ENCODE measurements at places on chromosomes 13 and 19.

DNA sequence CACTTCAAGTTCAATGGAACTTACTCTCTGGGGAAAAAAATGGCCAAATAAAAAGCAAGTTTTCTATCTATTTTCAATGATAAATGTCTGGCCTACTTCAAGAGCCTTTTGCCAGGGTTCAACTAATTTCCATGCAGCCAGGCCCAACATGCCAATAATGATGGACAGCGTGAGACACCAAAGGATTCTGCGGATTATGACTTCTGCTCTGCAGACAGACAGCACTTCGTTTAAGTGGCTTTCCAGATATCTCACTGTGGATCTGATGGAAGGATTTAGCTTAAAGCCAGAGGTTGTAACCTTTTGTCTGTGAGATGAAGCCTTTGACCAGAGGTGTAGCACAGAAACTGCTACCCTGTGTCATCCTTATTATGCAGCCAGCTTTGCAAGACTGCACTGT is 614.2 kb downstream of the DCT start:
- DNase-seq = no peak

GRCh38 chr13:40116008-40116407 is 460.5 kb downstream of the COG6 start:
- DNase-seq = no peak

- no peak for DNase-seq
Measured at GRCh38 chr19:4722671-4723594, 709 bp downstream of the DPP9 start.

DNA sequence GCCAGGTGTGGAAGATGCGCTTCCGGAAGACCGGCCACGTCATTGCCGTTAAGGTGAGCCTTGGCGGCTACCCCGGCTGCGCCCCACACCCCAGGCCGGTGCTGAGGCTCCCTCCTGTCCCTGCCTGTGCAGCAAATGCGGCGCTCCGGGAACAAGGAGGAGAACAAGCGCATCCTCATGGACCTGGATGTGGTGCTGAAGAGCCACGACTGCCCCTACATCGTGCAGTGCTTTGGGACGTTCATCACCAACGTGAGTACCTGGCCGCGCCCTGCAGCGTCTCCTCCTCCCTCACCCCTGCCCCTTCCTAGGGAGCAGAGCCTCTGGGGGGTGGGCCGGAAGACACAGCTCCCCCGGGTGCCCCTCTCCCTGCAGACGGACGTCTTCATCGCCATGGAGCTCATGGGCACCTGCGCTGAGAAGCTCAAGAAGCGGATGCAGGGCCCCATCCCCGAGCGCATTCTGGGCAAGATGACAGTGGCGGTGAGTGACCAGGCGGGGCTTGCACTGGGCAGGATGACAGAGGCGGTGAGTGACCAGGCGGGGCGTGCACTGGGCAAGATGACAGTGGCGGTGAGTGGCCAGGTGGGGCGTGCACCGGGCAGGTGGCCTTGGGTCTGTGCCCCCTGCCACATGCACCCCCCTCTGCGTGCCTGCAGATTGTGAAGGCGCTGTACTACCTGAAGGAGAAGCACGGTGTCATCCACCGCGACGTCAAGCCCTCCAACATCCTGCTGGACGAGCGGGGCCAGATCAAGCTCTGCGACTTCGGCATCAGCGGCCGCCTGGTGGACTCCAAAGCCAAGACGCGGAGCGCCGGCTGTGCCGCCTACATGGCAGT is 4.1 kb upstream of the TGFBR3L start:
- no peak for DNase-seq

- DNase-seq = no peak
Measured at GRCh38 chr13:21079221-21079620, 17.8 kb upstream of the LATS2 start.

- DNase-seq = no peak
Measured at GRCh38 chr13:26605845-26606244, 48.4 kb downstream of the WASF3 start.

GRCh38 chr13:81779876-81780275 is 1439.0 kb upstream of the SPRY2 start:
- DNase-seq = no peak

- DNase-seq = no peak
Measured at GRCh38 chr19:42255766-42256745, 1.1 kb upstream of the ERF start.

DNA sequence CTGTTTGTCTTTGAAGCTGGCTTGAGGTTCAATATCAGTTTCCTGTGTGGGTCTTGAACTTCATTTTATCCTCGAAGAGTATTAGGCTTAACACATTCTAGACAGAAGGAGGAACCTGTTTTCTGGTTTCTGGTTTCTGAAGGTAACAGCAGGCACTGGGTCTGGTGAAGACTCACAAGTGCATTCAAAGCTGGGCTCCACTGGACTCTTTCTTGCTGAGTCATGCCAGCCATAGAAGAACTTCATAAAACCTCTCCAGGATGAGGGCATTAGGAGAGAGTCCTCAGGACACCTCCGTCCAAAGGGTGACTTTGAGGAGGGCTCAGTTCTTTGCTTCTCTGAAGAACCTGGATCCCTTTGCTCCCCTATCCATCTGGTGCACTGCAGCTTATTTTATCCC is 668.6 kb upstream of the SLC10A2 start:
- DNase-seq = no peak

- no peak for DNase-seq
Measured at GRCh38 chr13:111152844-111153243, 37.7 kb downstream of the ARHGEF7 start.

DNA sequence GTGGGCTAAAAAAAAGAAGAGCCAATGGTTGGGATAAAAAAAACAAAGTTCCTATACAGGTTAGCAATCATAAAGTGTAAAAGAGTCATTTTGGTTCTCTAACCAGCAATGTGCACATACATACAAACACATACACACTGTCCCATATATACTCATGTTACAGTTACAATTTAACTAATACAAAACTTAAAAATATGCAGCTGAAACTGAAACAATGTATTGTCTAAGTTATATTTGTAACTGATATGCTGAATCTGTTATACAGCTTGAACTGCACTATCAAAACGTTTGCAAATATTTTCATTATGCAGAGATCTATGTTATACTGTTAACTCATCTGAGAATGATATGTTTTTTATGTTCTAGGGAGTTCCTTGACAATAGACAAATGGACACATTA is 173.7 kb downstream of the KLF12 start:
- DNase-seq = no peak
